ENCODE measurements at places on chromosomes 13 and 19.

DNA sequence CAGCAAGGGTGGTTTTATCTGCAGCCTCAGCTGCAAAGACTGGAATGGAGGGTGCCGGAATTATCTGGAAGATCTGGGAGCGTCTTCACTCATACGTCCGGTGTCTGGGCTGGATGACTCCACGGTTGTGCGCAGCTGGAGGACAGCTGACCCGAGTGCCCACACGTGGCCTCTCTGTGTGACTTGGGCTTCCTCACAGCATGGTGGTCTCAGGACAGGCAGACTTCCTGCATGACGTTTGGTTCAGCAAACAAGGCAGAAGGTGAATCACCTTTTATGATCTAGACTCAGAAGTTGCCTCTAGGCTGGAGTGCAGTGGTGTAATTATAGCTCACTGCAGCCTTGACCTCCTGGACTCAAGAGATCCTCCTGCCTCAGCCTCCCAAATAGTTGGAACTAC, 33.2 kb downstream of the CACNG6 start:
- DNase-seq, result no peak

DNA sequence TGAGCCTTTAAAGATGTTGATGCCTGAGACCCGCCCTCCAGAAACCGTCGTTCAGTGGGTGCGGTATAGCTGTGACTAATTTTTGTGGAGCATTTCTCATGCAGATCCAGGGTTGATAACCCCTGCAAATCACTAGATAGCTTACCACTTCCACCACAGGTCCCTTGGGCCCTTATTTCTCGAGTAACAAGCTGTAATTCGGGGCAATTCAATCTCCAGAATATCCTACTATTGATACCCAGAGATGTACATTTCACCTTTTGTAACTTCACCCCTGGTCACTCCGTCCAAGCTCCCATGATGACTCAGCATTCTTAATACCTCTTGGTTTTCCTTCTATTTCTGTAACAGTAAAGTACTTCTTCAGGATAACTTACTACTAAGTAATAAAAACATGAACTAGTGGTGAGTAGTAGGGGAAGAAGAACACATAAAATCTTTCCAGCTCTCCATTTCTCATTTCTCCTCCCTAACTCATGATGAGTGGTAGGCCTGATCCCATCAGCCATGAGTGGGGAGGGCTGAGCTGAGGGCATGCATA, 71.9 kb upstream of the UBL3 start:
- DNase-seq, result no peak

DNA sequence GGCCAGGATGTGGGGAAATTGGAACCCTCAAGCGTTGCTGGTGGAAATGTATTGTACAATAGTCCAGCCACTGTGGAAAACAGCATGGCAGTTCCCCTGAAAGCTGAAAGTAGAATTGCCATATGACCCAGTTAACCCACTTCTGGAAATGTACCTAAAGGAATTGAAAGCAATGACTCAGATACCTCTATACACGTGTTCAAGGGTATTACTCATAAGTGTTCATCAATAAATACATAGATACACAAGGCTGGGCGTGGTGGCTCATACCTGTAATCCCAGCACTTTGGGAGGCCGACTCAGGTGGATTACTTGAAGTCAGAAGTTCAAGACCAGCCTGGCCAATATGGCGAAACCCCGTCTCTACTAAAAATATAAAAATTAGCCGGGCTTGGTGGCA, 71.9 kb upstream of the IRS2 start:
- DNase-seq, result no peak

GRCh38 chr19:44807652-44808462, 1.0 kb upstream of the BCAM start:
- no peak for DNase-seq

- DNase-seq, result no peak
Measured at GRCh38 chr13:99288089-99288488, 19.1 kb downstream of the GPR183 start.

DNA sequence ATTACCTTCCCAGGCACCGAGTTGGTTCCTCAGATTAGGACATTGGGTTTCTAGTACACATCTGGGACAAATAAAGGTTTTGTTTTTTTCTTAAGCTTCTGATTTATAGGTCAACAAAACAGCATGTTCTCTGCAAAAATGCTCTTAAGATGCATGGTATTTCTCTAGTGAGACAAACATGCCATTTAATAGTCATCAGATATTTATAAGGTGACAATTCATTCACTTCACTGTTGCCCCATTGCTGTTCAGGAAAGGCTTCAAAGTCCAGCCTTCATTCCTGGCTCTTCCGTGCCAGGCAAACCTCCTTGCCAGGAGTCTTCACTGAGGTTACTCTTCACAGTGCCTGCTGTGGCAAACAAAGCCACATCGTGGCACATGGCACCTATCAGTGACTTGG, 156.3 kb upstream of the FNDC3A start:
- no peak for DNase-seq

DNA sequence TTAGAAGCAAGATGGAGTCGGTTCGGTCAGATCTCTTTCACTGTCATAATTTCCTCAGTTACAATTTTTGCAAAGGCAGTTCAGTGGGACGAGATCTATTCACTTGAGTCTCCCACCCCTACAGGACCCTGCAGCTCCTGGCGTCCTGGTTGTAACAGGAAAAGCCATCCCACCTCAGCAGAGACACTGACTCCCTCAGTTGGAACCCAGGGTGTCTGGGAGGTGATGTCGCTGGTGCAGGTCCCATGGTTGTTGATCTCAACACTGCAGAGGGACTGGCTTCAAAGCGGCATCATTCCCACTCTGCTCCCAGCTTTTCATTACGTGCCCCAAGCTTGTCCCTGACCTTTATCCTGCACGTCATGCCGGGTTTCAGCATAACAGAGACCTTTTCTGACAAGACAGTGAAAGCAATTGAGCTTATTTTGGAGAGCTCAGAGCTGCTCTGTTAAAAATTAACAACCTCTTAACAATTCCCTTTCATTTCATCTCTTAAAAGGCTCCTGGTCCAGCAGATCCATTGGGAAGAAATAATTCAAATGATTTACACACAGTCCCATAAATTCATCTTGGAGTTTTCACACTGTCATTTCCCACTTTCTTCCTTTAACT, 17.6 kb upstream of the COG3 start:
- DNase-seq, result no peak

- no peak for DNase-seq
Measured at GRCh38 chr13:71118779-71119364, 748.1 kb downstream of the DACH1 start.

GRCh38 chr13:111630406-111630805, 310.0 kb downstream of the TEX29 start:
- no peak for DNase-seq

GRCh38 chr19:48615231-48616040, 560 bp upstream of the FAM83E start:
- DNase-seq, result no peak

DNA sequence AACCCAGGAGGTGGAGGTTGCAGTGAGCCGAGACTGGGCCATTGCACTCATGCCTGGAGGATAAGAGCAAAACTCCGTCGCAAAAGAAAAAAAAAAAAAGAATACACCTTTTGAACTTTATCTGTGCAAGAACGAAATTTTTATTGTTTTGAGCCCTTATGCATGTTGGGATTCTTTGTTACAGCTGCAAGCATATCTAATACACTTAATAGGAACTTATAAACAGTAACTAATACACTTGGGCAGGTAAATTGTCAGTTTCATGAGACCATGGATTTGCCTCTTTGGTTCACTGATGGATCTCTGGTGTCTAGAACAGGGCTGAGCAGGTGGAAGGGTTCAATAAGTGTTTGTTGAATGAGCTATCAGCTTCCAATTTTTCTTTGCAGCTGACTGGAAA, 108.1 kb downstream of the CACNA1A start:
- DNase-seq, result no peak

GRCh38 chr13:75321084-75321483, 160.9 kb downstream of the TBC1D4 start:
- DNase-seq, result no peak

DNA sequence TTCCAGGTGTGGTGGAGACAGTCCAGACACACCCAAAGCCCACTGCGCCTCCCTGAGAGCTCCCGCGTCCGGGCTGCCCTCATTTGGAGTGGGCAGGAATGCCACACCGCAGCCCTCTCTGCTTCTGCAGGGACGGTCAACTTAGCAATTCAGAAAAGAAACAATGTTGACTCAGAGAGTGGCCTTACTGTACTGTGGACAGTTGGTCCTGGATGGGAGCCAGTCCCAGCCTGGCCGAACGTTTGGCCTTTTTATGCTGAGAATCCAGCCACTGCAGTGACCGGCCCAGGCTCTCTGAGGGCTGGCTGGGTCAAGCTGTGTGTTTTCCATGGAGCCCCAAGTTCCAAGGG, 7.2 kb downstream of the GAS6 start:
- no peak for DNase-seq

DNA sequence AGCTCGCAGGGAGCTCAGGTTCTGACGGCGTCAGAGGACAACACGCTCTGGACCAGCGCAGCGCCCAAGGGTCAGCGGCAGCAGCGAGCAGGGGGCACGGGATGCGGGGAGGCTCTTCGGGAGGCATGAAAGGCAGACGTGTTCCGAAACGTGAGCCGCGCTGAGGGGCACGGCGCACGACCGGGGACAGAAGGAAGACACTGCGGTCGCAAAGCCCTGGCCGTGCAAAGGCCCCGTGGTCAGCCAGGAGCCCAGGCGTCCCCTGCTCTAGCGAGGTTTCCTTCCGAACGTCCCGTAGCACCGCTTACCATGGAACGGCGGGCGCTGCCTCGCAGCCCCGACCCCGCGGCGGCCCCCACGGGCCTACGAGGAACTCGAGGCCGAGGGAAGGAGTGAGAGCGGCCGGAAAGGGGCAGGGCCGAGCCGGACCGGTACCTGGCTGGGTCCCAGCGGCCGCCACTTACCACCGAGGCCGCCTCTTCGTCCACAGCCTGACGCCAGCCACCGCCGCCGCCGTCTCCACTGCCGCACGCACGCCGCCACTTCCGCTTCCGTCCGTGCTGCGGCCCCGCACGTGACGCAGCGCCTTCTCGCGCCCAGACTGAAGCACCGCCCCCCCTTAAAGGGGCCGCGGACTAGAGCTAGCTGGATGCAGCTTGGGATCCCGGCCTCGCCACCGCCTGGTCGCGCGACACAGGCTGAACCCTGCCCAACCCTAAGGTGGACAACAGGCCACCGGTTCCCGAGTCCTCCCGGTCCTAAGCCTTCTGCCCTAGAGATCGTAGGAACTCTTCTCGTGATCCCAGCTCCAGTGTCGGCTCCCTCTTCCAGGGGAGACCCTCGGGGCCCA, 9.4 kb downstream of the ABHD17A start:
- DNase-seq, result peak; percentile 83

- DNase-seq, result peak; percentile 22
Measured at GRCh38 chr13:50106559-50106958, 91.3 kb downstream of the KCNRG start.

GRCh38 chr13:108586826-108587225, 42.6 kb upstream of the MYO16 start:
- no peak for DNase-seq

- no peak for DNase-seq
Measured at GRCh38 chr13:97234236-97234635, 12.1 kb downstream of the MBNL2 start.

DNA sequence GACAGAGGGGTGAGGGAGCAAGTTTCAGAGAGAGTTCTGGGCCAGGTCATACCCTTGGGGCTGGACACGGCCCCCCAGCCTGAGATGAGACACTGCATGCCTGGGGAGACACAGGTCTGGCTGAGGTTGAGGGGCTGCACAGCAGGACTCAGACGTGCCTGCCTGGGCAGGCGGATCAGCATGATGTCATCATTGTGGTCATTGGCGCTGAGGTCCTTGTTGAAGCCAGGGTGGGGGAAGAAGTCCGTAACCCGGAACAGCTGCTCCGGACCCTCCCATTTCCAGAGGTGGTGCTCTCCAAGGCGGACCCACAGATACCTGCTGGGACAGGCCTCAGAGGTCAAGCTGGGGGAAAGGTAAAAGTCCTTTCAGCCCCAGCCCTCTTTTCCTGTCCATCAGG, 5.0 kb upstream of the KLK8 start:
- no peak for DNase-seq

DNA sequence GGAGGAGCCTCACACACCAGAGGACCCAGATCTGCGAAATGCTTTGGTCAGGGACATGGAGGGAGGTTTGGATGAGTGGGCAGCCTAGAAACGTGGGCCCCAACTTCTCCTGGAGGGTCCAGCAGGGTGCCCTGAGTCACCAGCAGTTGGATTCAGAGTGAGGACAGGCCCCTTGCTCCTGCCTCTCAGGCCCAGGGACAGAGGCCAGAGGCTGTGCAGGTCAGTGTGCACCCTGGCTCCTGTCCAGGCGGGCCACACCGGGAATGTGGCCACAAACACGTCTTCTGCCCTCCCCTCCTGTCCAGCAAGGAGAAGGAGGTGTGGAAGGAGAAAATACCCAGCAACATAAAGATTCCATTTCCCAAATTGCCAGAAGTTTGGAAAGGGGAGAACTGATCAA, 19.4 kb downstream of the IRS2 start:
- DNase-seq, result no peak

- no peak for DNase-seq
Measured at GRCh38 chr13:98142380-98143156, at the start of gene FARP1. Gene FARP1 (plus strand): TSS chr13:98143094. CDS start chr13:98213243, 70,149 bp downstream.

- DNase-seq, result no peak
Measured at GRCh38 chr19:44723299-44723951, 24.5 kb downstream of the CEACAM16 start.

- no peak for DNase-seq
Measured at GRCh38 chr13:41833831-41834230, 127.1 kb downstream of the VWA8 start.

GRCh38 chr13:27077451-27077850, 94.2 kb downstream of the USP12 start:
- no peak for DNase-seq

- no peak for DNase-seq
Measured at GRCh38 chr13:41064493-41064892, 3.2 kb downstream of the WBP4 start.

DNA sequence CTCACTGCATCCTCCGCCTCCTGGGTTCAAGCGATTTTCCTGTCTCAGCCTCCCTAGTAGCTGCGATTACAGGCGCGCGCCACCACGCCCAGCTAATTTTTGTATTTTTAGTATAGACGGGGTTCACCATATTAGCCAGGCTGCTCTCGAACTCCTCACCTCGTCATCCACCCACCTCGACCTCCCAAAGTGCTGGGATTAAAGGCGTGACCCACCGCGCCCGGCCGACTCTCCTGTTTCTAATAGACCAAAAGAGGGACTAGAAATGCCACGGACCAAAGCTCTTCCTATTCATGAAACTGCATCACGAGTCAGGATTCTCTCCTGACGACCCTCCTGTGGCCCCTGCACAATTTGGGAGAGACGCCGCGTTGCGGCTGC, 563 bp downstream of the ZNF43 start:
- DNase-seq, result no peak

DNA sequence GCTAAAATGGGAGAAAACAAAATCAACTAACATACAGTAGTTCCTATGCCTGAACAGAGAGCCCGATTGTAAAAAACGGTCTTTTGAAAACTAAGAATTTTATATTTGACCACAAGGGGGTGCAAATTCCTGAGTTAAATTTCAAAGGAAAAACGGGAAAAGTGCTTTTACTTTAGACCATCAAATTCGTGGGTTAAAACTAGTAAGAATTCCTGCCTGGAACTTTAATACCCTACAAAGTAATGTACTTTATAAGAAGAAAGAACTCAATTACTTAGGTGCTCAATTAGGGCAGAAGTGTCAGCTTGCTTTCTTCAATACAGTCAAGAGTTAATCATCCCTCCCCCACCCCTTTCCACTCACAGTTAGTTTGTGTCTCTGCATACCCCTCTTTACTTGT, 69.8 kb downstream of the KCNRG start:
- DNase-seq, result no peak

Data from bone marrow (tissue), 2 donors.